AG04450 (cell line): ENCODE measurements at places on chromosomes 3 and 15.
A peak's percentile ranks its signal among the peaks of the same experiment; 100 is the strongest.

GRCh38 chr15:96818861-96819260 is 488.4 kb downstream of the NR2F2 start:
- DNase-seq: no peak

- DNase-seq: no peak
These were observed 32.4 kb upstream of the SLC6A11 start for GRCh38 chr3:10783360-10784351.

GRCh38 chr3:44880284-44880683 is 5.9 kb downstream of the TGM4 start:
- no peak for DNase-seq

GRCh38 chr3:128167646-128167972 is 14.3 kb downstream of the EEFSEC start:
- no peak for DNase-seq

GRCh38 chr3:45092132-45093031 is 53.8 kb downstream of the CDCP1 start:
- no peak for DNase-seq

GRCh38 chr15:80730387-80730786 is 35.3 kb downstream of the ABHD17C start:
- no peak for DNase-seq

- DNase-seq: no peak
These were observed at the start of gene MAP4 for GRCh38 chr3:48016301-48016973. TSS of gene MAP4 (minus strand) at chr3:48016416. CDS start at chr3:47998860, 17,556 bp downstream.

DNA sequence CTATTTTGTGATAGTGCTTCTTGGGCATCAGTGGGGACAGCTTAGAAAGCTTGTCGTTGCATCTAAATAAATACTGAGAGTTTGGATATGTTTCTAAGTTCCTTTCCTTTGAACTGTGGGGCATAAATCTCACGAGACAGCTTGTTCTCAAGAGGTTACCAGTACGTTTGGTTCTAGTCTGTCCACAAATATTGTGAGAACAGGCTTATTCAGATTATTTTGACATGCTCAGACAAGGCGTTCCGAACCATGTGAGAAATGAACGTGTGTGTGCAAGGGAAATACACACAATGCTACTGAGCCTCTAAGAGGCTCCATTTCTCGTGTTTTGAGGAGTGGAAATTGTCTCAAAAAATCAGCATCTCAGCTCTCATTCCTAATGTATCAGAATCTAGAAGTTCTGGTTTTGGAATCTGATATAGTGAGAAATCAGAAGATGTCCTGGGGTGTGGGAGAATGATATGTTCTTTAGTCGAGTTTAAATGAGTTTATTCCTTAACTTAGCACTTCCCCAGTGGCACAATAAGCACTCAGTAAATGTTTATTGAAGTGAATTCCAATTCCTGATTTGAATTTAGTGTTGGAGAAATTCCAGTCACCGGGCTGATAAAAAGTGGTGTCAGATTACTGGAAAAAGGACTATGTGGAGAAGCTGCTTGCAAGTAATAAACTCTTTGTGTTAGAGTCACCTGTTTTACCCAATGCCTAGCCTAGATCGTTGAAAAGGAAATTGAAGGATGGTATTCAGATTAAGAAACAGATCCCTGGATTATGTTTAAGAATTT is 481.5 kb downstream of the LPP start:
- no peak for DNase-seq

DNA sequence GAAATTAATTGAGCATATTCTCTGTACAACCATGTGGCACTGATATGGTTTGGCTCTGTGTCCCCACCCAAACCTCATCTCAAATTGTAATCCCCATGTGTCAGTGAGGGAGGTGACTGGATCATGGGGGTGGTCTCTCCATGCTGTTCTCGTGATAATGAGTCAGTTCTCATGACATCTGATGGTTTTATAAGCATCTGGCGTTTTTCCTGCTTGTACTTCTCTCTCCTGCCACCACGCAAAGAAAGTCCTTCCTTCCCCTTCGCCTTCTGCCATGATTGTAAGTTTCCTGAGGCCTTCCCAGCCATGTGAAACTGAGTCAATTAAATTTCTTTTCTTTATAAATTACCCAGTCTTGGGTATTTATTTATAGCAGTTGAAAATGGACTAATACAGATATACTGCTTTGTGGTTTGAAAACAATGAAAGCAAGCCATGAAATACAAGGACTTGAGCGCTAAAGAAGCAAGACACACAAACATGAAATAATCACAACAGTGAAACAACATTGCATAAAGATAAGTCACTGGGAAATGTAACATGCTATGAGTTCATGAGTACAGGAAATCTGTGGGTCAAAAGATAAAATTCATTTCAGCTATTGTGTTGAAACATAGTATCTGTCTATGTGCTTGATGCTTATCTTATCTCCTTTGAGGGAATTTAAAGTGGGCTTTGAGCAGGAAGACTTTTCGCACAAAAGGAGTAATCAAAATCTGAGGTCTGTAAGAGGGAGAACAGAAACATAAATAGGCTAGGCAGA is 288.7 kb downstream of the GBE1 start:
- no peak for DNase-seq

- no peak for DNase-seq
These were observed 4.5 kb downstream of the HEMK1 start for GRCh38 chr3:50573566-50574443.

DNA sequence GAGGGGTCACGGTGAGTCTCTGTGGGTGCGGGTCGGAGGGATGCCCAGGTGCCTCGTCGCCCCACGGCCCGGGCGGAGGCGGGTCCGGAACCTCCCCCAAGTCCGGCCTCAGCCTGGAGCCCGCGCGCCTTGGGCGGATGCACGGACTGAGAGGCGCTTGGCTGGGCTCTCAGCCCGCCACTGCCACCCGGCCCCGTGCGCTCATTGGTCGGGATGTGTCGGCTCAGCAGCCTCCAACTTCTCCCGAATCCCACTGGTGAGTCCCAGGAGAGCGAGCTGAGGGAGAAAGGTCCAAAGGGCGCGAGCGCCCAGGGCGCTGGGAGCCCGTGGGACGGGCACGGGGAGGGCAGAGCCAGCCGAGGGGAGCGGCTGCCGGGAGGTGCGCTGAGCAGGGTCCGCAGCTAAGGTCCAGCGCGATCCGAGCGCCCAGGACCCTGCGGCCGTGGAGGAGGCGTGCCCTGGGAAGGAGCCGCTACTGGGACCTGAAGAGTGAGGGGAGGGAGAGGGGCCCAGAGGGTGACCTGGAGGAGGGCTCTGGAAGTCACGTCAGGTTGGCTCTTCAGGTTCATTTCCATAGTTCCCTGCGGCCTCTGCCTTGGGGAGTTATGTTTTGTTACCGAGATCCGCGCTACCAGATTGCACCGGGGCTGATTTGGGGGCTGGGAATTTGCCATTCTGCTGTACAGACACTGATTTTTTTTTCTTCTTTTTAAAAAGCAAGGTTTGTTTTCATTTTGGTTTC is at the start of gene MME:
Gene MME (plus strand): TSS at position 574 of the 742 bp plus-strand sequence. CDS start 3,849 bp downstream, outside the sequence.
- DNase-seq: no peak

DNA sequence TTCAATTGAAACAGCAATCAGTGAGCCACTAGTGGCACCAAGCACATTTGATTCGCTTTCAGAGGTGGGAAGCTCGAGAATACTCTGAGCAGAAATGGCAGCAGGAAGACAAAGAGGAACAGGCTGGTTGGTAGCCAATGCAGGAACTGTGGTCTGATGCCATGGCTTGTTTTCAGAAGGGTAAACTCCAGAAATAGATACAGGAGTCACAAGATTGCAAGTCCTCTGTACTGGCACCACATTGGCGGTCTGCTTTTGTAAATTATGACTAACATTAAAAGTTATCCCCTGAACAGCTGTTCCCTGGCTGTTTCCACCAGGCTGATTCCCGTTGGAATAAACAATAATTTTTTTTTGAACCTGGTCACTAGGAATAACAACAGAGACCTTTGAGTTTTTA is 35.5 kb downstream of the USF3 start:
- DNase-seq: peak; percentile 65

DNA sequence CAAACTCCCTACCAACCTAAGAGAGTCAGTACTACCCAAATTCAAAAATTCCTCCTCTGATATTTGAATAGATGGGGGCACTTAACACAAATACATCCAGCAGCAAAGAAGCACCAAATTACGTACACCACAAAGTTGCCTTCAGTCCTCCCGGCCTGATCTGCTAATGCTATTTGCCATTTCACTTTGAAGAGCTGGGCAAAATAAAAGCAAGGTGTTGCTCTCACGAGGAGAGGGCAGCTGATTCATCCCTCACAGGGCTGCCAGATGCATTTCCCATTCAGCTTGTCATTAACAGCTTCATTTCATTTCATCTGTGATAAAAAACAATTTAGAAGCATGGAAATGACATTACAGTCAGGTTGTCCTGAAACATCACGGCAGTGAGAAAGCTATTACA is 283.4 kb upstream of the VEPH1 start:
- no peak for DNase-seq

GRCh38 chr3:177104299-177104992 is 92.8 kb downstream of the TBL1XR1 start:
- no peak for DNase-seq

GRCh38 chr3:134308350-134308891 is 57.8 kb upstream of the RYK start:
- peak; percentile 59 for DNase-seq

- peak; percentile 54 for DNase-seq
These were observed 23.4 kb downstream of the WHAMM start for GRCh38 chr15:82832601-82833361.

DNA sequence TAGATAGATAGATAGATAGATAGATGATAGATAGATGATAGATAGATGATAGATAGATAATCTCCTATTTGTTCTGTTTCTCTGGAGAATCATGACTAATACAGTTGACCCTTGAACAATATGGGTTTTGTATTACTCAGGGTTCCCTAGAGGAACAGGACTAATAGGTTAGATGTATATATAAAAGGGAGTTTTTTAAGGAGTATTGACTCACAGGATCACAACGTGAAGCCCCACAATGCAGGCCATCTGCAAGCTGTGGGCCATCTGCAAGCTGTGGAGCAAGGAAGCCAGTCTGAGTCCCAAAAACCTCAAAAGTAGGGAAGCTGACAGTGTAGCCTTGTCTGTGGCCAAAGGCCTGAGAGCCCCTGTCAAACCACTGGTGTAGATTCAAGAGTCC is 67.6 kb downstream of the PYDC2 start:
- DNase-seq: no peak

DNA sequence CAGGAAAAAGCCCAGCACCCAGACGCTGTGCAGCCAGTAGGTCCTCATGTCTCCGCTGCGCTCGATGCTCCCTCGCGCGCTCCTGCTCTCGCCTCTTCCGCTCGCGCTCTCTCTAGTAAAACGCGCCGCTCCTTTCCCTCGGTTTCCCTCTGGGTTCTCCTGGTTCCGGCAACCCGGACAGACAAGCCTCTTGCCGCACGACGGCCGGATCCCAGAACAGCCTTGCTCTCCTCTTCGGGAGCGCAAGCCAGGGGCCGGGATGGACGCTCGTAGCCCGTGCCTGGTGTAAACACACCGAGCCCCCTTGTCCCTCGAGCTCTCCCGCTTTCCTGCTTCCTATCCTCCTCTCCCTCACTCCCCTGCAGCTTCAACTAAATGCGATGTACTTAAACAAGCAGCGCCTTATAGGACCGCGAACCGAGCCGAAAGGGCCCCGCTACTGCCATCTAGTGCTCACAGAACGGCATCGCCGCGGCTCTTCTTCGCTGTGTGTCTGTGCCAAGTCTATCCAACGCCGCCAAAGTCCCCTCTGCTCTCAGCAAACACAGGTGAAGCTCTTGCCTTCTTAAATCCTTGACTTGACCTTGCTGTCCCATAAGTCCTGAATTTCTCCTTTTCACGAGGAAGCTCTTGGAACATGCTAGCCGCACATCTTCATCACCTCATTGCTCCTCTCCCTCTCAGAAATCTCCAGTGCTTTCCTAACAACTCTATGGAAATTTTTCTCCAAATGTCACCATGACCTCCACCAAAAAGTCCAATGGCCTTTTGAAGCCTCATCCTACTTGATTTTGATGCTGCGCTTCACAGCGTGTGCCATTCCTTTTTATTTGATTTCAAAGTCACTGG is 1037.2 kb downstream of the IGSF11 start:
- peak; percentile 70 for DNase-seq

GRCh38 chr15:22963641-22964040 is 16.5 kb downstream of the CYFIP1 start:
- DNase-seq: no peak

GRCh38 chr3:123618768-123619484 is 34.1 kb upstream of the HACD2 start:
- DNase-seq: peak; percentile 39

DNA sequence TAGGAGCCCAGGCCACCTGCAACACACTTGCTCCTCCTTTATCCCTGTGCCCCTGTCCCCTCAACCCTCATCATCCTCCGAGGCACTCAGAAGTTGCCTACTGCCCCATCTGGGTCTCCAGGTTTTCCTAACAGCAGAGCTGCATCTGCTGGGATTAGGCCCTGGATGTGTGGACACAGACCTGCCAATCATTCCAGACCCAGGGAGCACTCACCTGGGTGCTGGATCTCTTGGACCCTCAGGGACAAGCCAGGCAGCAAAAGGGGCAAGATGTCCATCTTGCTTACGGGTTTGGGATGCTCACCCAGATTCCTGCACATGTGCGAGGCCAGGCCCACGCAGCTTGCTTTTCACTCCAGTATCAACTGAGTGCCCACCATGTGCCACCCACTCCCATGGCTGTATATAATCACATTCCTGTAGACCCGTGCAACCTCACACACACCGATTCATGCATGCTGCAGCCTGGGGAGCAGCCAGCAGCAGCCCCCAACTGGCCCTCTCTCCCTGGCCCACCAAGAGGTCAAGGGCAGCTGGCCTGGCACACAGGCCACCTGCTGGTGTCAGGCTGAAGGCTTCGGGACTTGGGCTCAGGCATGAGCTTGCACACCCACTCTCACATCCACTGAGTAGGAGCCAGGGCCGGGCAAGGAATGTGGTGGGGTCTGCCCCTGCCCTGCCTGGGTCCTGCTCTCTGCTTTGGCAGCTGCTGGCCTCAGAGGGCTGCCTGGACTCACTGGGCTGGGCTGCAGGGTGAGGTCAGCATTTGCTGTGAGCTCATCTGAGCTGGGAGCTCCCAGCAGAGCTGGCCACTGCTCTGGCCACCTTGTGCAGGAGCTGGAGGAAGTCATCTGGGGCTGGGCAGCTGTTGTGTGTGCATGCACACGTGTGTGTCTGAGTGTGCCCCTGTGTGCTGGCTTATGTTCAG is 14.9 kb downstream of the PRKCD start:
- no peak for DNase-seq

GRCh38 chr3:161100994-161101393 is 4.2 kb downstream of the B3GALNT1 start:
- no peak for DNase-seq

DNA sequence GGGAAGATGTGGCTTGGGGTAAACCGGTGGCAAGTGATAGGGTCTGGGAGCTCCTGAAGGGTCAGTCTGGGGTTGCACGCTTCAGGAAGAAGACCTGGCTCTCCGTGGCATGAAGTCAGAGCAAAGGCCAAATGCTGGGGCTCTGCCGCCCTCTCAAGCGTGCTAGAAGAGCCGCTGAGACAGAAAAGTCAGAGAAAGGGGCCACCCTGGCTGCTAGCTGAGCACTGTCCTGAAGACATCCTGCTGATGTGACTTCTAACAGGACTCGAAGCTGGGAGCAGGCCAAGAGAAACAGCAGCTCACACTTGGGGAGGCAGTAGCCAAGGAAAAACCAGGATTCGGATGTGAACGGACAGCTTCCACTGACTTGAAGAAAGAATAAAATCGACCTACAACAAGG is 270.4 kb downstream of the OCA2 start:
- DNase-seq: no peak

- no peak for DNase-seq
These were observed 32.1 kb downstream of the KY start for GRCh38 chr3:134618478-134619300.
